ENCODE measurements at places on chromosomes 11 and 22. TPM values are rescaled to one million over a fixed set of nuclear protein-coding genes. Genes with fewer than 3 reads are reported as not detected.

GRCh38 chr11:35038211-35038928, 100.6 kb upstream of the CD44 start:
- DNase-seq, result peak; percentile 19

- no peak for DNase-seq
Observed at GRCh38 chr22:19981171-19981960, 35.3 kb downstream of the ARVCF start.

DNA sequence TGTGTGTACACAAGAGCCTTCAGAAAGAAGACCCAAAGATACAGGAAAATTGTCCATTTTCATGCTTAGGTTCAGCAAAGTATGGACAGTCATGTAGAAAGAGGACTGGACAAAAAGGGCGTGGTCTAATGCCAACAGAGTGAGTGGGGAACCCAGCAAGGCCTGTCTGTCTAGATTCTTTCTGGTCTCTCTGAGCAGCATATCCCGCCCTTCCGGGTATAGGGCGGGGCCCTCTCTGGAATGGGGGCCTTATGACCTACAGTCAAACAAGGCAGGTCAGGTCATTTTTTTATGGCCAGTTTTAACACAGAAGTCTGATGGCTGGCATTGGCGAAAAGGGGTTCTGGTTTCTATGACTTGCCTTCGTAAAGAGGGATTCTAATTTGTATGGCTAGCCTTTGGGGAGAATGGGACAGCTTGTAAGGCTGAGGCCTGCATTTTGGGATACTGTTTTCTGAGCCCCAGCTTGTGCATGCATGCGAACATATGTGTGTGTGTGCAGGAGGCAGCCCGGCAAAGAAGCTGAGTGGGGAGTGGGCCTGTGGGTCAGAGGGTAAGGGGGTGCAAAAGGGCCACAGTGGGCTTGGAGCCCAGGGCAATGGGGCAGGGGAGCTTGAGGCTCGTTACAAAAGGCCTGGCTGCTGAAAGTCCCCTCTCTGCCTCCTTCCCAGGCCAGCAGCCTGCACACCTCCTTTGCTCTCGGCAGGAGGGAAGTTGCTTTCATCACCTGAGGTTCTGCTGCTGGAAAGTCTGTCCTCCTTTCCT, 130.5 kb upstream of the B3GAT1 start:
- no peak for DNase-seq

UBQLN3 gene
- not detected for total RNA-seq

DNA sequence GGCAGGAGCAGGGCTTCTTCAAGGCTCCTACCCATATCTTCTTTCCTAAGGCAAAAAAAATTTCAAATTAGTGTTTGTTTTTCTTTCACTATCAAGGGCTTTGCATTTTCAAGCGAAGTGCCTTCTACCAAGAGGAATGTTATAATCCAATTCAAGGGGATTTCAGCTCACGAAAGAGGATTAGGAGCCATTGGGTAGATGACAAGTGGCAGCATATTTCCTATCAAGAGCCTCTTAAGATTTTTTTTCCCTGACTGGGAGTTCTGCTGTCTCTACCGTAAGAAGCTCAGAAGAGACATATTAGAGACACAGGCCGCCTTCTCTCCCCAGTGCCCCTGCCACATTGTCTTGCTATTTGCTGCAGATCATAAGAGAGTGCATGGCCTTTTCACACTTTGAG, 55.9 kb upstream of the BMAL1 start:
- DNase-seq, result no peak

- no peak for DNase-seq
Observed at GRCh38 chr11:104484804-104485554, 321.0 kb upstream of the PDGFD start.

- DNase-seq, result peak; percentile 81
Observed at GRCh38 chr22:29267858-29268510, at the start of the genes EWSR1 and RHBDD3. TSS of gene EWSR1 (plus strand) at chr22:29268268. CDS start at chr22:29268337, 69 bp downstream. TSS of gene RHBDD3 (minus strand) at chr22:29267981. CDS start at chr22:29265626, 2,355 bp downstream.

- DNase-seq, result no peak
Observed at GRCh38 chr11:95132956-95133355, 43.3 kb downstream of the ENDOD1 start.

NAALAD2 gene
- total RNA-seq, result 0.09 TPM

MS4A6E gene
- not detected for total RNA-seq

DNA sequence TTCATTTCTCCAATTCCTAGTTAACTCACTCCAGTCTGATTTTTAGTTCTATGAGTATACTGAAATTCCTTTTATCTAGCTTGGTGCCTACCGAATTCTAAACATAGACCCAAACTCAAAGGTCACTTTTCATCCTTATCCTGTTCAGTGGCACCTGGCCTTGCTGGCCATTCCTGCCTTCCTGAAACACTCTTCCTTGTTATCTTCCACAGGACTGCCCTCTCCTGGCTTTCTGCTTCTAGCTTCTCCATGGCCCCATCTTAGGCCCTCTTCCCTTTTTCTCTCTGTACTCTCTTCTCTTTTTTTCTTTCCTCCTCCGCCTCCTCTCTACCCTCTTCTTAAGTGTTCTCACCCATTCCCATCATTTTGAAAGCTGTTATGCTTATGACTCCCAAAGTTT, 87.3 kb downstream of the WNT11 start:
- DNase-seq, result no peak

DNA sequence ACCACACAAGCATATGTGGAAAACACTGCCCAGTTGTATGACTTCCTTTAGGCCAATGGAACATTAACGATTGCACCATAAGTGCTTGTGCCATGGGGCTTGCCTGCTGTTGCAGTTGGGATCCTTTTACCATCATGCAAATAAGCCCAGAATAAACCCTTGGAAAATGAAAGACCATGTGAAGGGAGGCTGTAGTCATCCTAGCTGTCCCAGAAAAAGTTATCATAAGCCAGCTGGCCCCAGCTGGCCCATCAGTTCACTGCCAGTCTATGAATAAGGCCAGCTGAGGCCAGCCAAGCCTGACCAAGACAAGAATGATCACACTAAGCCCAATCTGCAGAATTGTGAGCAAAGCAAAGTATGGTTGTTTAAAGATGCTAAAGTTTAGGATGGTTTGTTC, 253.9 kb upstream of the ARHGAP20 start:
- no peak for DNase-seq

DNA sequence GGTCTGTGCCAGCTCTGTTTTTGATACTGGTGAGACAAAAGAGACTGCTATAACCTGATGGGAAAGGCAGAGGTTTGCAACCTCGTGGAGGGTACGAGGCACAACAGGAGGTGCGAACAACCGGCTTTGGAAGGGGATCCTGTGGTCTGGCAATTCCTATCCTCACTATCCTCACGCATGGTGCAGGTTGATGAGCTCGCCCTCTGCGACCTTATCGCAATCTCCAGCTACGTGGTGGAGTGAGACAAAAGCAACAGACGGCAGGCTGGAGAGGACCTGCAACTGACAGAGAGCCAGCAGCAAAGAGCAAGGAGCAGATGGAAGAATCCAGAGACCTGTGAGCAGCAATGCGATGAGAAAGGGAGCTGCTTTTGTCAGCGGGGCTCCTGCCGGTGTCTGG, 47.3 kb upstream of the TSKU start:
- peak; percentile 87 for DNase-seq

DNA sequence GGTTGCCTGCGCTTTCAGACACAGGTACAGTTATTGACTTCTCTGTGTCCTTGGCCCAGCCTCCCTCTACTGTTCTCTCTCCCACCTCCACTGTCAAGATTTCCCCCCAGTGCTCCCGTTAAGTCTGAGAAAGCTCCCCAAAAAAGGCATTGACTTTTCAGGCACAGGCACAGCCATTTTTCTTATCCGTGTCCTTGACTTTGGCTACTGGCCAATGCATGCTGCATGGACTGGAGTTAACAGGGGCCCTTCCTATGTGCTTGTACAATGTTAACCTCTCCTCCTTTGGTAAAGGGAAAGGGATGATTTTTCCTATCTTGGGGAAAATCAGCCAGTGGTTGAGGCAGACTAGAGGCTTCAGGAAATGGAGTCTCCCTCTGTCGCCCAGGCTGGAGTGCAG, 4.3 kb downstream of the APOL5 start:
- no peak for DNase-seq

DNA sequence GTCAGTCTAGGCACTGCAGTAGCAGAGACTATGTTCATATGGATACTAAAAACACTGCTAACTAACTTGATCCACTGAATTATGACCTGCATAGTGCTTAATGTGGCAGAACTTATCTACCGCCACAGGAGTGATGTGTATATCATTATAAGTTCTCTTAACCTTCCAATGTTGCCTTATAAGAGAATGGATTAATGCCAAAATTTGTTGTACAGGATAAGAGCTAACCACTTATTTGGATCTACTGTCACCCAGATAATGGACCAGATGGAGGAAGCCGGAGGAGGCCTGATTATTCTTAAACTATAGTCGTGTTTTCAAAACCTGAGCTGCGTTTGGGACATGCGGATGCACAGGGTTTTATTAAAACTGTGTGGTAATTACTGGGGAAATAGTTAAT, 1.9 kb upstream of the OR51B4 start:
- no peak for DNase-seq

DNA sequence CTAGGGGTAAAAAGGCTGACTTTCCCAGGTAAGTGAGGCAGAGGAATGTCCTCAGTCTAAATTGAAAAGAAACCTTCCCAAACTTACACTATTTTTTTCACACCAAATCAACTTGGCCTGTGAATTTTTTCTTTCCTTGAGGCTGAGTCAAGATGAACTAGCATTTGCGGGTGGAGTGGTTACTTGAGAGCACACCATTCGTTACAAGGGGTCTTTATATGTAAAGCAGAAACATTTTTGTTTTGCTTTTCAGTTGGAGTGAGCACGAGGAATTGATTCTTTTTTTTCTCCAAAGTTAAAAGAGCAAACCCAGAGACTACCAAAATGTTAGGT, 36.4 kb downstream of the MAML2 start:
- no peak for DNase-seq

SHANK2 gene
- total RNA-seq, result 0.22 TPM

DNA sequence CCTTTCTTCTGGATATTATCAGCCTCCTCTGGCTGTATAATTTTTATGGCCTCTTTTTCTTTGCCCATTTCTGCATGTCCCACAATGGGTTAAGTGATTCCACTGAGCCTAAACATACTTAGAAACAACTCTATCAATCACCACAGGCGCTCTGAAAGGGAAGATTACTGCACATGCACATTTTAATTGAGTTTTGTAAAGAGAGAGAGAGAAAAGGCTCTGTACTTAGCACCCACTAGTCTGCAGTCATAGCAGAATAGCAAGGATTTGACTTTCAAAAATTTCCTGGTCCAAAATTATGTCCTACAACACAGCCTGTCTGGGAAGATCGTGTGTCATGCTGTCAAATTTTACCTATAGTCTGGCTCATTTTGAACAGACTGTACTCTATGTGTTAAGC, 758.5 kb downstream of the OPCML start:
- no peak for DNase-seq

GRCh38 chr11:119363851-119364590, 17.5 kb downstream of the USP2 start:
- DNase-seq, result peak; percentile 95

DNA sequence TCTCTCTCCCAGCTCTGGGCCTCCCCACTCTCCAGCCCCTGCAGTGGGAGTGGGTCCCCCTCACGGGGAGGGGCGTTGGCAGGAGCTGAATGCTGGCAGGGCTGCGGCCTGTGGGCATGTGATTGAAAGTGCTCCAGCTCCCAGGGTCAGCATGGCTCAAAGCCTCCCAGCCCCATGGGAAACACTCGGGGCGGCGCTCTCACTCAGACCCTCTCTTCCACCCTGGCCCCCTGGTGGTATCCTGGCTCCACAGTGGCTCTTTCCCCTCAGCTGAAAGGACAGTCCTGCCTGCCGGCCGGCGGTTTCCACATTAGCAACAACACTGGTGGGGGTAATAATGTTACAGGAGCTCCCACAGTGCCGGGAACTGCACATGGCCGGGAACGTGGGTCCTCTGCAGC, 35.5 kb downstream of the POLR3H start:
- DNase-seq, result no peak

MCAM gene
- total RNA-seq, result 69.1 TPM

DNA sequence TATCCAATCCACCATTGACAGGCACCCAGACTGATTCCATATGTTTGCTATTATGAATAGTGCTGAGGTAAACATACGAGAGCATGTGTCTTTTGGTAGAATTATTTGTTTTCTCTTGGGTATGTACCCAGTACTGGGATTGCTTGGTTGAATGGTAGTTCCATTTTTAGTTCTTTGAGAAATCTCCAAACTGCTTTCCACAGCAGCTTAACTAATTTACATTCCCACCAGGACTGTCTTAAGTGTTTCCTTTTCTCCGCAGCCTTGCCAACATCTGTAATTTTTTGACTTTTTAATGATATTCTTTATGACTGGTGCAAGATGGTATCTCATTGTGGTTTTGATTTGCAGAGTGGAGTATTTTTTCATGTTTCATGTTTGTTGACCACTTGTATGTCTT, 8.3 kb downstream of the FDX1 start:
- DNase-seq, result no peak

DNA sequence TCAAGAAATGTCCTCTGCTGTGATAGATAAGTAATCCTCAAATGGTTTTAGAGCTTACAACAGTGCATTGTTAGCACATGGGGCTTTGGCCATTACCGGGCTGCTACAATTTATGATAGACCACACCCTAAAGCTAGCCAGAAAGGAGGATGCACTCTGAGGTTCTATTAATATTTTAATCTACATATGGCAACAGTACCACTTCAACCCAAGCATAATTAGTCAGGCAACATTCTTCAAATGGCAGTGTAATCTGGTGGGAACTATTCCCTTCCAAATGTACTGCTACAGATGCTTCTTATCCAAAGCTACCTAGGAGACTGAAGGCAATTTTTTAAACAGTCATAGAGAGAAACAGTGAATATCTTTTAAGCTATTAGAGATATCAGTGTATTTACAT, 697.6 kb downstream of the KCNA4 start:
- no peak for DNase-seq

DNA sequence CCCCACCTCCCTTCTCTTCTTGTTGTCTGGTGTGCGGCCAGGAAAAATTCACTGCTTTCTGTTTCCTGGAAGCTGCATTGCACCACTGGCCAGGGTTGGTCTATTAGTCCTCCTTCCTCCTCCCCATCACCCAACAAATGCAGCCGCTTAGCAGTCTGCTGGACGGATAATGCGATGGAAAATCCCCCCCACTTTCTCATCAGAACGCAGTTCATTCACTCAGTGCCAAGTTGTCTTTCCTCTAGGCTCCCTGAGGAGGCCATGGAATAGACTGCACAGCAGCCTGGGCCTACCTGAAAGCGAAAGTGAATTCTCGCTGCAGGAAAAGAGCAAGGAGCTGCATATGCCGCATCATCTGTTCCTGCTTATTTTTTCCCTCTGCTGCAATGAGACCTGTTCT, 513.6 kb downstream of the METTL15 start:
- no peak for DNase-seq

GRCh38 chr11:4699697-4700435, 2.2 kb upstream of the OR51E2 start:
- DNase-seq, result no peak

DNA sequence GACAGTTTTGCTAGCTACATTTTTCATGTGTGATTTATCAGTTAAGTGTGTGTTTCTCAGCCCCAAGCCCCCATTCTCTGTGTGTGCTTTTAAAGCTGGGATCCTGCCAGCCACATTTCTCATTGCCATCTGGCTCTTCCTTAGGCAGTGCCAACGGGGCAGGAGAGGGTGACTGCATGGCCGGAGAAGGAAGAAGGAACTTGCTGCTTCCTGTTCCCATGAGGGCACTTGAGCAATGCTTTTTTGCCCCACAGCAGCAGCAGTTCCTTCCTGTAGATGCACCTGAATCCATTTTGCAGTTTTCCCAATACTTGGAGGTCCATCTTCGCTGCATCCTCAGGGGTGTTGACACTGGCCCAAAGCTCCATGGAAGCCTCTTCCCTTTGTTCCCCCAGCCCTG, 37.5 kb downstream of the TNRC6B start:
- DNase-seq, result no peak

PVALB gene
- not detected for total RNA-seq

All from K562 (cell line).